ENCODE measurements at places on chromosomes 2 and 18.

DNA sequence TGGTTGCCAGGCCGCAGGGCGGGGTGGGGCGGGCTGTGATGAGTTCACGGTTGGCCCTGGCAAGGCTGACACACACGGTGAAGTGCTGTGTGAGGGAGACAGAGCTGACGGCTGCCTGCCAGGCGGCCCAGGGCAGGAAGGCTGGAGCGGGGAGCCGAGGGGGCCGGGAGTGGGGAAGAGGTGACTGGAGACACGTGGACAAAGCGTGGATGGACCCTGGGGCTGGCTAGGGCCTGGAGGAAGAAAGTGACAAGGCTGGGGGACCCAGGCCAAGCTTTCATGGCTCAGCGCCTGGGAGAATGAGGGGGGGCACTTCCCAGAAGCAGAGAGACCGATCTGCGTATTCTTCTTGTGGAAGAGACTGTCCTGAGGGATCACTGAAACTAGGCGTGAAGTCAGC lies 123.2 kb downstream of the DYSF start:
- H3K27me3 ChIP-seq, result no peaks in the 10 kb centered on the region
- H3K4me1 ChIP-seq, result no peaks in the 10 kb centered on the region
- no peak overlapping the region for H3K27ac ChIP-seq
- no peak overlapping the region for H3K4me3 ChIP-seq

GRCh38 chr2:67877301-67877700 lies 185.5 kb downstream of the C1D start:
- no peaks in the 10 kb centered on the region for H3K27me3 ChIP-seq
- H3K4me3 ChIP-seq, result no peak overlapping the region
- no peaks in the 10 kb centered on the region for H3K36me3 ChIP-seq
- H3K27ac ChIP-seq, result no peak overlapping the region
- peaks cover 31% of the 10 kb centered on the region for H3K4me1 ChIP-seq
- no peak for DNase-seq

DNA sequence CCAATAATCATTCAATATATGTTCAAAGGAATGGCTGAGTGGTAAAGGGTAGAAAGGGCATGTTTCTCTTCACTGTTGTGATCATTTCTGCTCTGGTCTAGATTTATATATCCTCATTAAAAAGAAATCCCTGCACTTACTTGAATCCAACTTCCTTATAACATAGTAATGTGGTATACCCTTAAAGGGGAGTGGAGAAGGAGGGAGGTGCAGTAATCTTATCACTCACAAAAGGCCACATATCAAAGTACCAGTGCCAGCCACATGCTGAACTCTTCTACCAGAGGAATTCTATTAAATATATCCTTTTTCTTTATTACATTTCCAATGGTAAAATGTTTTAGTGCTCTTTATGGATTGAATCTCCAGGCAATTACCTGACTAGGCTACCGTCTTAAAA lies 3.3 kb downstream of the KATNAL2 start:
- no peak for DNase-seq
- no peak overlapping the region for H3K27ac ChIP-seq
- H3K36me3 ChIP-seq, result no peaks in the 10 kb centered on the region
- H3K4me1 ChIP-seq, result no peaks in the 10 kb centered on the region
- H3K4me3 ChIP-seq, result no peak overlapping the region

DNA sequence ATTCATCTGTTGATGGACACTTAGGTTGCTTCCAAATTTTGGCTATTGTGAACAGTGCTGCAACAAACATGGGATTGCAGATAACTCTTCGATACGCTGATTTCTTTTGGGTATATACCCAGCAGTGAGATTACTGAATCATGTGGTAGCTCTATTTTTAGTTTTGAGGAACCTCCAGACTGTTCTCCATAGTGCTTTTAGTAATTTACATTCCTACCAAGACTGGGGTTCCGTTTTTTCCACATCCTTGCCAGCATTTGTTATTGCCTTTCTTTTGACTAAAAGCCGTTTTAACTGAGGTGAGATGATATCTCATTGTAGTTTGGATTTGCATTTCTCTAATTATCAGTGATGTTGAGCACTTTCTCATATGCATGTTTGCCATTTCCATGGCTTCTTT lies 200.3 kb downstream of the MBD5 start:
- no peaks in the 10 kb centered on the region for H3K36me3 ChIP-seq
- no peaks in the 10 kb centered on the region for H3K27me3 ChIP-seq

DNA sequence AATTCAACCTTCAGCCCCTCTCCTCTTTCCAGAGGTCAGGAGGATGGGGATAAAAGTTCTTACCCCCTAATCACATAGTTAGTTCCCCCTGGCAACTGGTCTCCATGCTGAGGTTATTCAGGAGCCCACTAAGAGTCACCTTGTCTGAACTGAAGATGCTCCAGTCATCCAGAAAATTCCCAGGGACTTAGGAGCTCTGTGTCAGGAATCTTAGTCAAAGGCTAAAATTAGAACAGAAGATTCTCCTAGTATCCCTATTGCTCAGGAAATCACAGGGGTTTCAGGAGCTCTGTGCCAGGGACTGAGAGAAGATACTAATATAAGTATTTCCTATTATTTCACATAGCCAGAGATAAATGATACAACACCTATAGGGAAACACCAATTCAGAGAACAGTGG lies 37.3 kb upstream of the LONRF2 start:
- no peak overlapping the region for H3K27ac ChIP-seq
- no peaks in the 10 kb centered on the region for H3K36me3 ChIP-seq
- no peak for DNase-seq
- H3K4me3 ChIP-seq, result no peak overlapping the region
- H3K27me3 ChIP-seq, result no peaks in the 10 kb centered on the region

- DNase-seq, result no peak
- no peaks in the 10 kb centered on the region for H3K27me3 ChIP-seq
- H3K4me1 ChIP-seq, result no peaks in the 10 kb centered on the region
These were observed 89.2 kb downstream of the ZBTB7C start for GRCh38 chr18:48319801-48320638.

GRCh38 chr2:143422681-143423080 lies 293.5 kb downstream of the ARHGAP15 start:
- no peak for DNase-seq
- no peak overlapping the region for H3K4me3 ChIP-seq
- H3K27ac ChIP-seq, result no peak overlapping the region

- no peak overlapping the region for H3K27ac ChIP-seq
- H3K36me3 ChIP-seq, result no peaks in the 10 kb centered on the region
- DNase-seq, result no peak
- peaks cover 7% of the 10 kb centered on the region for H3K27me3 ChIP-seq
These were observed 439.8 kb downstream of the TNS1 start for GRCh38 chr2:217562871-217563480.

GRCh38 chr18:24741321-24741720 lies 280.9 kb downstream of the HRH4 start:
- no peak for DNase-seq
- H3K27me3 ChIP-seq, result peaks cover 48% of the 10 kb centered on the region
- no peaks in the 10 kb centered on the region for H3K36me3 ChIP-seq
- H3K27ac ChIP-seq, result no peak overlapping the region

DNA sequence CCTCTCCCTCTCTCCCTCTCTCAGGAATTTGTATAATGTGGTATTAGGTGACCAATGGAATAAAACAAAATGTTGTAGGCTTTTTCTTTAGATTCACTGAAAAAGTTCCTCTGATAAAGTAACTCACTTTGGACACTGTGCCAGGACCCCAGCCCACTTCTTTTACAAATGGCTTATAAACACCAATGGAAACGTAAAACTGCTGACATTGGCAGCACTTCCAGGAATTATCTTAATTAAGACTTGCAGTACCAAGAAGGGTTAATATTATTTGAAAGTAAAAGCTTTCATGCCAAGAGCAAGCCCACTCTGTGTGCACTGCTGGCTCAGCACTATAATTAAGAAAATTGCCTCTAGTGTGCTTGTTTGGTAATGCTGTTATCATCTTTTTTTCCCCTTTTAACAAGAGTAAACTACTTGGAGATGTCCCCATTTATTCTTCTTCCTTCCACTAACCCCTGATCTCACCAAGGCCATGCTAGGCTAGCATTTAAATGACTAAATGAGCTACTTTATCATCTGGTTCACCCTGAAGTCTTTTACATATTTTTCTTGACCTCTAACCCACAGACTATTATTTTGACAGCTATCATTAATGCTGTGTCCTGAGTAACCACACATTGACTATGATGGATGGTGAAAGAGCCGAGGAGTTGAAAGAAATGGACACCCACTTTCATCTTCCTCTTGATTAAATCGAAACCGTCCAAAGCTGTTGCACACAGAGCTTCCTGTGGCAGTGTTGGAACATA lies 232.2 kb upstream of the ETAA1 start:
- no peaks in the 10 kb centered on the region for H3K36me3 ChIP-seq
- H3K4me1 ChIP-seq, result peaks cover 10% of the 10 kb centered on the region
- no peak overlapping the region for H3K27ac ChIP-seq

- H3K36me3 ChIP-seq, result no peaks in the 10 kb centered on the region
- H3K4me1 ChIP-seq, result no peaks in the 10 kb centered on the region
- no peak overlapping the region for H3K27ac ChIP-seq
These were observed 16.7 kb upstream of the STAT1 start for GRCh38 chr2:191030521-191031154.

GRCh38 chr2:211881449-211881848 lies 657.2 kb downstream of the ERBB4 start:
- H3K4me3 ChIP-seq, result no peak overlapping the region
- no peaks in the 10 kb centered on the region for H3K36me3 ChIP-seq
- no peak for DNase-seq
- no peak overlapping the region for H3K27ac ChIP-seq
- no peaks in the 10 kb centered on the region for H3K4me1 ChIP-seq
- no peaks in the 10 kb centered on the region for H3K27me3 ChIP-seq

DNA sequence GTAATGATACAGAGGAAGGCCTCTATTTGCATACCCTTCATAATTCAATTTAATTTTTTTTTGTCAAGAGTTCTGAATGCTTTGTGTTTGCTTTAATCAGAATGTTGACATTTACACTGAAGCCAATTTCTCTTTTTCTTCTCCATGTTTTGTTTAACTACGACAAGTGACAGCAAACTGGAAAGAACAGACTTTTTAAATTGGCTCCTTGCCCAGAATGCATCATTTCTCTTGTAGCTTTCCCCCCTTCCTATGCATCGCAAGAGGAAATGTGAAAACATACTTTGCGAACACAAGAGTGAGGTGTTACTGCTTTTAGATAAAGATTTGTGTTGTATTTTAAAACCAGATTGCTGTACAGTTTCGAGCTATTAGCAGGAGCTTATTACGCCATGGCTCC lies 955.2 kb upstream of the CELF4 start:
- no peaks in the 10 kb centered on the region for H3K36me3 ChIP-seq
- DNase-seq, result no peak
- no peak overlapping the region for H3K4me3 ChIP-seq
- H3K4me1 ChIP-seq, result no peaks in the 10 kb centered on the region

DNA sequence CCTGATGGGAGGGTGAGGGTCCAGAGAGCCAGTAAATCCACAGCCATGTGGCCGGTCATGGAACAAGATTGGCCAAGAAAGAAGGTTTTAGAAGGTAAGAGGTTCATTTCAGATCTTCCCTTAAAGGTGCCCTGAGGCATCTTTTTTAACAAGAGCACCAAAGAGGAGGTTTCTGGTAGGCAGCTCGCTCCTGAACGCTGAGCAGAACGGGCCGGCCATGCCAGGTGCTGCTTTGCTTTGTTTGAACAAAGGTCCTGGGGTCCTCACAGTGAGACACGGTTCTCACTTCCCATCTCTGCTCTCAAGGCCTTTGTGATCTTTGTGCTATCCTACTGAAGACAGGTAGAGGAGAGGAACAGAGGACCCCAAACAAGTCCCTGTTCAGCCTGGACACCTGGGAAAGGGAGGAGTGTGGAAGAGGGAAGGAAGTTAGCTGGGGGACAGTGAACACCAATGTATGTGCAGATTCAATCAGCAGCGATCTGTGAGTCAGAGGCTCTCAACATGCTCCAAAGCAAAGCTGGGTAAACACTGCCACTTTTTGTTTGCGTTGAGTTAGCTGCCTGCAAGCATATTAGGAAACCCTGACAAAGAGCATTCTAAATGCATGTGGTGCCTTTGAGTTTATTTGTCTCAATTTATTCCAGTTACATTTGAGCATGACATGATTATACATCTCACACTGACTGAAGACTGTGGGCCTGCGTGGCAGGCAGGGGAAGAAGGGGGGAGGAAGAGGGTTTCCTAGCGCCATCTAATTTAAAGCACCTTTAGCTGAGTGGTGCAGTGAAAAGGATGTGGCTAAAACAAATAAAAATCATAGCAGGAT lies 102.4 kb downstream of the ASB1 start:
- no peaks in the 10 kb centered on the region for H3K36me3 ChIP-seq
- peaks cover 15% of the 10 kb centered on the region for H3K4me1 ChIP-seq
- peak; percentile 91 for DNase-seq
- H3K4me3 ChIP-seq, result peak overlapping the region; percentile 17

GRCh38 chr18:7079231-7079630 lies 38.4 kb downstream of the LAMA1 start:
- H3K27ac ChIP-seq, result no peak overlapping the region
- no peak for DNase-seq
- H3K4me3 ChIP-seq, result no peak overlapping the region
- peaks cover 67% of the 10 kb centered on the region for H3K27me3 ChIP-seq

DNA sequence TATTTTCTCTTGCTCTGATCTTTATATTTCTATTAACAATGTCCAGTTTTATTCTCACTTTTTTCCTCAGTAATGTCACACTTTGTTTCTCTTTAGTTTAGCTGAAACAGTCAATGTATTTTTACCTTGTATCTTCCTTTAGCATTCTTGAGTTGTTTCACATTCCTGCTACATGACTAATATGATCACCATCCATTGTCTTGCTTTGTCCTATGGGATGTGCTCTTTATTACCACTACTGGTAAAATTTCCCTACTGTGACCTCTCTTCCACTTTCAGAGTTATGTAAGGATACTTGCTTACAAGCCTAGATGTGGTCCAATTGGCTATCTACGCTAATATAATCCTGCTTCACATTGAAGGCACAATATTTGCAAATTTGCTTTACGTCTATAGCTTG lies 457.9 kb downstream of the PIK3C3 start:
- no peaks in the 10 kb centered on the region for H3K4me1 ChIP-seq
- peak; percentile 2 for DNase-seq
- no peaks in the 10 kb centered on the region for H3K27me3 ChIP-seq
- H3K4me3 ChIP-seq, result no peak overlapping the region

DNA sequence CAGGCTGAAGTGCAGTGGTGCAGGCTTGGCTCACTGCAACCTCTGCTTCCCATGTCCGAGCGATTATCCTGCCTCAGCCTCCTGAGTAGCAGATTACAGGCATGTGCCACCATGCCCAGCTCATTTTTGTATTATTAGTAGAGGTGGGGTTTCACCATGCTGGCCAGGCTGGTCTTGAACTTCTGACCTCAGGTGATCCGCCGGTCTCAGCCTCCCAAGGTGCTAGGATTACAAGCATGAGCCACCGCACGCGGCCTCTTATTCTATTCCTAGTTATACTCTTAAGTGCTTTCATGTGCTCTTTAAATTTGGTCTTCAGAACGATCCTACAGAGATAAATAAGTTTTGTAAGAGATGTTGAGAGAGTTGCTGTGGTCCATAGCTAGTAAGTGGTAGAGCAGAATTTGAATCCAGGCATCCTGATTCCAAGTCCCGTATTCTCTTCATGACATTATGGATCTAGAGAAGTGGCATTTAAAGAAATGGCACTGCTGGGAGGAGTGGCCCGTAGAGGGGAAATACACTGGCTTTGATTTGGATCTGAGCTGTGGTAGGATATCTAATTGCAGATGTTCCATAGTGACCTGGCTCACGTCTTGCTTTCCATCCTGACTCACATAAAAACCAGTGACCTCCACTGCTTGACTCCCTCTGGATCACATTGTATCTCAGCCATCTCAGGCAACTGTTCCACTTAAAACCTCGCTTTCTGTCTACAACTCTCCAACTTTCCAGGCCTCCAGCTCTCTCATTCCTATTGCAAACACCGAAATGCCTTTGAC lies 22.8 kb upstream of the ME2 start:
- H3K36me3 ChIP-seq, result no peaks in the 10 kb centered on the region
- DNase-seq, result no peak
- no peaks in the 10 kb centered on the region for H3K27me3 ChIP-seq
- no peak overlapping the region for H3K4me3 ChIP-seq
- no peaks in the 10 kb centered on the region for H3K4me1 ChIP-seq
